ENCODE measurements at places on chromosomes 2 and 18. TPM values are rescaled to one million over a fixed set of nuclear protein-coding genes. Genes with fewer than 3 reads are reported as not detected.

Gene ALPP
- total RNA-seq: not detected

Gene TOGARAM2
- total RNA-seq: 0.17 TPM

Gene SERPINB3
- not detected for total RNA-seq

Gene ANKRD30BL
- not detected for total RNA-seq

Gene PTPRN
- 11.2 TPM for total RNA-seq

Gene SERPINB12
- total RNA-seq: not detected

Gene NEURL3
- not detected for total RNA-seq

Gene COL3A1
- not detected for total RNA-seq

Gene GALM
- not detected for total RNA-seq

Gene DSG4
- total RNA-seq: not detected

Gene ALK
- total RNA-seq: 0.06 TPM

Gene ALLC
- not detected for total RNA-seq

Gene ANKRD30B
- total RNA-seq: not detected

Measured in HT1080 (cell line).